ENCODE measurements at places on chromosomes 4 and X.

GRCh38 chr4:101615652-101616051 lies 174.9 kb upstream of the BANK1 start:
- DNase-seq = no peak

DNA sequence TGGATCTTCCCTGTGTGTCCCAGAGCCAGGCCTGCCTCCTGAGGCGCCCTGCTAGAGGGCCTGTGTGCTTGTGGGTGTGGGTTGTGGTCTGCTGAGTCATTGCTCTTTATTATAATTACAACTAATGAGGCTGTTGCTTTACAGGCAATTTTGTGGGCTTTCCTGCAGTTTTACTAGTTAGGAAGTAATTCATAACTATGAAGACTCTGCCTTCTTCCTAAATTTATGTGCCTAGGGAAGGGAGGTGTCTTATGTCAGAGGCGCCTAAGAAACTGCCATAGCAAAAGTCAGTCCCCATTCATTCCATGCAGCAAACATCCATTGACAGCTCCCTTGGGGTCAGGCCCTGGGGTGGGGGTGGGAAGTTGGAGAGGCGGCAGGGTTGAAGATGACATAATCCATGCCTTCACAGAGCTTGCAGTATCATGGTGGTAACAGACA lies 359.2 kb downstream of the IDS start:
- no peak for DNase-seq

DNA sequence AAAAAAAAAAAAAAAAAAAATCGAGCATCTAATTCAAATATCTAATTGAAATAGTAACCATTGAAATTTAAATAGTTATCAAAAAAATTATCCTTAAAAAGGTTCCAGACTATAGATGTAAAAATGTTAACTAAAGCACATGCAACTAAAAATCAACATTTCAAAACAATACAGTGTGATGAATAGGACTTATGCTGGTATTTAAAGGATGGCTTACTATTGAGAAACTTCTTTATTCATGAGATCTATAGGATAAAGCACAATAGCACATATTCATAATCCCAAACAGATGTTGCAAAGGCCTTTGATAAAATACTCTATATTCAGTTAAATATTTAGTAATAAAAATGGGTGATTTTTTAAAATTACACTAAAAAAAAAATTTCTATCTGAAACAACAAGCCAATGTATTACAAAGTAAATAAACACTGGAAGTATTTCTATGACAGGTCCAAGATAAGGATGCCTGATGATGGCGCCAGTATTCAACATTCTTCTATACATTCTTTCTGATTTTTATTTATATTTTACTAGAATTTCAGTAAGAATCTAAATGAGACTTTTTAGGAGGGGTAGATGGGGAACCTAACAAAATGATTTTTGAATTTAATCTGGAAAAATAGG lies 26.3 kb downstream of the DCLK2 start:
- DNase-seq = no peak

GRCh38 chr4:69058410-69059059 lies 37.7 kb upstream of the UGT2B7 start:
- no peak for DNase-seq

GRCh38 chr4:125952631-125953030 lies 637.9 kb downstream of the FAT4 start:
- DNase-seq = no peak

Measured in NCI-H2029 (cell line).